ENCODE measurements at places on chromosomes 4 and X. TPM values are rescaled to one million over a fixed set of nuclear protein-coding genes. Genes with fewer than 3 reads are reported as not detected.

The SETD7 gene
- total RNA-seq = 14.0 TPM

The SMAD1 gene
- 0.29 TPM for total RNA-seq

The TRPC5OS gene
- total RNA-seq = not detected

The SHROOM4 gene
- not detected for total RNA-seq

The HSFX3 gene
- total RNA-seq = not detected

The MAGEA3 gene
- not detected for total RNA-seq

The GDPD2 gene
- not detected for total RNA-seq

The DDIT4L gene
- not detected for total RNA-seq

The RTL9 gene
- total RNA-seq = not detected

The SGMS2 gene
- total RNA-seq = not detected

The ZNF141 gene
- total RNA-seq = 28.6 TPM

The DDX53 gene
- not detected for total RNA-seq
